Hepatic stellate cell (primary cell): ENCODE measurements at places on chromosomes 4 and X.

GRCh38 chrX:78957768-78958130, 12.6 kb downstream of the P2RY10 start:
- DNase-seq: no peak

DNA sequence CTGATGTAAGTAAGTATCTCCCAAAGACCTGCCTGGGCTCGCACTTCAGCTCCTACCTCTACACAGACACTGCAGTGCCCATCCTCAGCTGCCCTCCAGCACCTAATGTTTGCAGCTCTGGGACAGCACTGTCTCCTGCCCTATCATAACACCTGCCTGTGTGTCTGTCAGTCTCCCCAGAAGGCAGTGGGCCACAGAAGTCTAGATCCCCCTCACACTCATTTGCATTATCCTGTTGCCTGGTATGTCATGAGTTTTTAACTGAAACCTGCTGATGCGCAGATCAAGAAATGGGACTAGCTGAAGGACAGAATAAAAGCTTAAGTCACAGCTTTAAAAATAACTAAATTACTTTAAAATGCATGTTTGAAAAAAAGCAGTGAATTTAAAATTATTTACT, 43.0 kb downstream of the LRP2BP start:
- DNase-seq: no peak

DNA sequence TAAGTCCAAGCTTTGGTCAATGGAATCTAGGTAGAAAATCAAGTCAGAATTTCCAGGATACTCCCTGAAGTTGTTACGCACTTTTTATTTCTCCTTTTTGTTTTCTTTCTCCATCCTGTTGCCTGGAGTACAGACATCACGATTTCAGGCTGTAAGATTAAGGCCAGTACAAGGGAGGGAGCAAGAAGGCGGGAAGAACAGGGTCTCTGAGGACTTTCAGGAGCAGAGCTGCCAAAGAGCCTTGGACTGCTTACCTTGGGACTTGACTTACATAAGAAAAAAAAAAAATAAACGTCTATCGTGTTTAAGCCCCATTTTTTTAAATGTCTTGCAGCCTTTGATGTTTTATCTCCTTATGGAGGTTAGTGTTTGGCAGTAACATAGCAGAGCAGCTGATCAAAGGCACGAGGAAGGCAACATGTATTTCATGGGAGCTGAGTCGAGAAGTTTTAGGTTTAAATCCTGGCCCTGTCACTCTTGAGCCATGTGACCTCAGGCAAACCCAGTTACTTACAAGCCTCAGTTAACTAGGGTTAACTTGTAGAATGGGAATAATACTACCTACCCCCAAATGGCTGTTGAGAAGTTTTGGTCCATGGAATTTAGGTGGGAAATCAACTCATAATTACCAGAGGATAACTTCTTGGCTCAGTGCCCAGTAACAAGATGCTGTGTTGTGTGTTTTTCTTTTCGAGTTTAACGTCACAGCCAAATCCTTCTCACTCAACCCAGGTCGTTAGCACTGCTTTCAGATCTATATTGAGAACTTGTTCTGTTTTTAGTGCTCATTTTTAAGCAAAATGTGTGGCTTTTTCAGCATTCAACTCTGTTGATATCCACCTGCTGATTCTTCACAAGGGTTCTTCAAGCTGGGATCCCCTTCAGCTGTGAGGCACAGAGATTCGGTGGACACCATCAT, 106.8 kb downstream of the CLNK start:
- no peak for DNase-seq

DNA sequence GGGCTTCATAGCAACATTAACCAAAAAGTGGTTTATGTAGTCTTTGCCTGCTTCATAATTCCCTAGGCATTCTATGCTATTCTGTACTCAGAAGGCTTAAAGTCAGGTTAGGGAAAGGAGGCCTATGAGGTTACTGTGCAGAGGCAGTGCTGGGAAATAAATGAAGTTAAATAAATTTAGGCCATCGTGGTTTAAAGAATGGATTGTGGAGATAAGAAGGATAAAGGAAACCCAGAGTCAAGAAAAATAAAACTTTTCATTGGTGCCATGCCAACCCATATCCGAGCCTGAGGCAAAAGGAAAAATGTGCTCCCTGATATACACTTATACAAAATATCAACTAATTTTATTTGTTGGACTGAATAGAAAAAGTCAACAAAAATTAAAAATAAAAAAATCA, 70.2 kb downstream of the AR start:
- DNase-seq: no peak

DNA sequence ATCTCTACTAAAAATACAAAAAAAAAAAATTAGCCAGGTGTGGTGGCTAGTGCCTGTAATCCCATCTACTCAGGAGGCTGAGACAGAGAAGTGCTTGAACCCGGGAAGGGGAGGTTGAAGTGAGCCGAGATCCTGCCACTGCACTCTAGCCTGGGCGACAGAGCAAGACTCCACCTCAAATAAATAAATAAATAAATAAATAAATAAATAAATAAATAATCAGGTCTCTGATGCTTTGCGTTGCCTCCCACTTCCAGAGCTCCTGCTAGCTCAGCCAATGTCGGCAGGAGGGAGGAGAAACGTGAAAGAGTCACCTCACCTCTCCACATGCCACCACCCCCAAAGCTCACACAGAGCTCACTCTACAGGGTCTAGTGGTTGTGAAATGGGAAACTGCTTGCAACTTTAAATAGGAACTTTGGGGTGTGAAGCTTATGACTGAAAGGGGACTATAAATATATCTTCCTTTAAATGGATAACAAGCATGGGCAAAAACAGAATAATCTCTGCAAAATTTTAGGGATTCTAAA, 7.9 kb downstream of the SMIM31 start:
- DNase-seq: no peak
